Fibroblast of skin of right quadriceps (primary cell): ENCODE measurements at places on chromosomes 7 and 10.
A peak's percentile ranks its signal among the peaks of the same experiment; 100 is the strongest.

DNA sequence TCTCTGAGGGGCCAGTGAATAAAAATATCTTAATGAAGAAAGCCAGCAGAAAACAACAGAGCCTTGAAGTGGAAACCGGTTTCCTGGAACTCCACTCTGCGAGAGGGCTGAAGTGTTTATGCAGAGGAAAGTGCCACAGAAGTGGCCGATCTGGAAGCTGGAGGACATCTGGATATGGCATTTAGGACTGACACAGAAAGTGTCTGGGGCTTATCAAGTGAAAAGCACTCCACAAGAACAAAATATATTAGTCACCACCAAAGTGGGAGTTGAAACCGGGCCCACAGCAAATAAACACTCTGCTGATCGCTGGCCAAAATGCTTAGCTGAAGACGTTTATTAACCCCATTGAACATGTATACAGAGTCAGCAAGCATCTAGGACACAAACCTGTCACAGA, 7.8 kb downstream of the NOD1 start:
- DNase-seq, result peak; percentile 74

- no peak for DNase-seq
Observed at GRCh38 chr10:1243486-1244234, 187.5 kb downstream of the WDR37 start.

DNA sequence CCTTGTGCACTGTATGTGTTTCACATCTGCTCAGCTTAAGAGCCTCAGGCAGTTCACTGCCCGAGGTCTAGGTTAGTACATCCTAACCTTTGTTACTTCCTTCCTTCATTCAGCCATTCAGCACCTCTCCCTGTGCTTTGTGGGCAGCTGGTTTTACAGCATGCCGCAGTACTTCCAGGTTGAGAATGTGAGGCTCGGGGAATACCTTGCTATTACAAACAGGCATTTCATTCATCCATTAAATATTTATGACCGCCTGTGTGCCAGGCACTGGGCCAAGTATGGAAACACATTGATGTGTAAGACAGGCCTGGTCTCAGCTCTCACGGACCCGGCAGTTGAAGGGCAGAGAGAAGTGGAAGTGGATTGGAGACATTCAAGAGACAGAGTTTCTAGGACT, 82.4 kb downstream of the SHH start:
- peak; percentile 48 for DNase-seq

DNA sequence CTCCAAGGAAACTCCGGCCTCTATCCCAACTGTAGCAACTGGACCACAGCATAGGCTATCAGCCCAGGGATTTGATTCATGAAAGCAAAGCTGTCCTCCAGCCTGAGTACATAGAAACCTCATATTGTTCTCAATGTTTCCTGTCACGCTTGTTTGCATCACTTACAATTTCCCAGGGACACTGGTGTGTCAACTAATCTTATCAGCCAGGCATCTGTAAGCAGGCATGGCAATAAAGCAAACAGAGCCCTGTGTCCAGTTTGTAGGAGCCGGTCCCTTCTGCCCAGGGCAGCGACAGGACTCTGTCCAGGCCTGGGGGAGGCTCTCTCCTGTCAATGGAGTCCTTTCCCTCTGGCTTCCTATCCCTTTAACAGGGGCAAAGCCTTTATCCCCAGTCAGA, 23.0 kb upstream of the CDHR3 start:
- DNase-seq, result no peak

DNA sequence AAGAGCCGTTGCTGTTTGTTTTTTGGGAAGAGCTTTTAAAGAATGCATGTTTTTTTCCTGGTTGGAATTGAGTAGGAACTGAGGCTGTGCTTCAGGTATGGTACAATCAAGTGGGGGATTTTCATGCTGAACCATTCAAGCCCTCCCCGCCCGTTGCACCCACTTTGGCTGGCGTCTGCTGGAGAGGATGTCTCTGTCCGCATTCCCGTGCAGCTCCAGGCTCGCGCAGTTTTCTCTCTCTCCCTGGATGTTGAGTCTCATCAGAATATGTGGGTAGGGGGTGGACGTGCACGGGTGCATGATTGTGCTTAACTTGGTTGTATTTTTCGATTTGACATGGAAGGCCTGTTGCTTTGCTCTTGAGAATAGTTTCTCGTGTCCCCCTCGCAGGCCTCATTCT, 31.6 kb downstream of the PFKFB3 start:
- no peak for DNase-seq

DNA sequence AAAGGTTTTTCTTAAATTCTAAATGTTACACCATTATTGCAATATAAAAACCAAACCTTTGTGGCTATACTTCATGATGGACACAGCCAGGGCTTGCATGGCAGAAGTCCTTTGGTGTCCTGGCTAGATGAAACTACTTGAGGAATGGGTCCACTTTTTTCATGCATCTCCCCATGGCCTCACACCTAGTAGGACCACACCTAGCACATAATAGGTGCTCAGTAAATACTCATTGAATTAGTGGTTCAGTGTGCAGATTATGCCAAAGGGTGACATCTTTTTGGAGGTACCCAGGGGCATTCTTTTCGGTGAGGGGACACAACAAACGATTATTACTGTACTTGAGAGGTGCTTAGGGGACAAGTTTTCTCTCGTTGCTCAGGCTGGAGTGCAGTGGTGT, 20.7 kb upstream of the SRGN start:
- DNase-seq, result no peak

GRCh38 chr7:106062006-106062405, 50.1 kb downstream of the SYPL1 start:
- DNase-seq, result no peak

DNA sequence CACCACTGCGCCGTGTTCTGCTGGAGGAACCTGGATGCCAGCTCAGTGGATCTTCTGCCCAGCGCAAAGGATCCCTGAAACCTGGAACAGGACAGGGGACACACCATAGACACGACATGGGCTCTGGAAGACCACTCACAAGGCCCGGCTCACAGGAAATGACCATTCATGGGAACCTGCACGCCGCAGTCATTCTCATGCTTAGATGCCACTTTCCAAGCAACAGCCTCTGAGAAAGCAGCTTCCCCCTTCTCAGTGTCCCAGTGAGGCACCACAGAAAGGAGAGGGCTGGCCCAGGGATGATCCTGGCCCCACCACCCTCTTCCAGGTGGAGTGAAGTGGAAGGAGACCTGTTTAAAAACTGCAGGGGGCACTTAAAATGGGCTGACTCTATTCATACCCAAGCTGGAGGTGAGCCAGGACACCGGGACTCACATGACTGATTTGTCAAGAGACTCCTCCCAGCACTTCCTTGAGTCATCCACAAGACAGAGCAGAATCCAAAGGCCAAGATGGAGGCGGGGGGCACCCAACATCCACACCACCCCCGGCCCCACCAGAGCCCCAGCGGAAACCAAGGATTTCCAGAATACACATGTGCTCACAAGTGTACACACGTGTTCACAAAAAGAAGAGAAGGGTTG, 11.2 kb downstream of the CTBP2 start:
- peak; percentile 73 for DNase-seq

DNA sequence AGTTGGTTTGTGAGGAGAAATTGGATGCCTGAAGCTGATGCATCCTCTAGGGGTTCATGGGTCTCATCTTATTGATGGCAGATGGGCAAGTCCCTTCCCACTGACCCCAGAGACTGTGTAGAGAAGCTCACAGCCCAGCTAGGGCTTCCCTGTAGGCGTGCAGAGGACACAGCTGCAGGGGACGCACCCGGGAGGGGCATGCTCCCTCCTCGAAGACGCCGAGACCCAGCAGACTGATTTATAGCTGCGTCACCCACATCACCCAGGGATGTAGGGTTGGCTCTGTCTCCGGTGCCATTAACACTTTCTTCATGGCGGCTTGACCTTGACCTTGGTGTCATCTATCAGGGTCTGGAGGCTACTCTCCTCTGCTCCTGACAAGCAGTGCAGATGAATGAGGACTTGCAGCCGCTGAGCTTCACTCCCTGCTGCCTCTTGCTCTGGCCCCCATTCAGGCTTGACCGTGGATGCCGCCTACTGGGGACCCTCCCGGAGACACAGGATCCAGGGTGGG, 549.7 kb downstream of the TCERG1L start:
- DNase-seq, result no peak

DNA sequence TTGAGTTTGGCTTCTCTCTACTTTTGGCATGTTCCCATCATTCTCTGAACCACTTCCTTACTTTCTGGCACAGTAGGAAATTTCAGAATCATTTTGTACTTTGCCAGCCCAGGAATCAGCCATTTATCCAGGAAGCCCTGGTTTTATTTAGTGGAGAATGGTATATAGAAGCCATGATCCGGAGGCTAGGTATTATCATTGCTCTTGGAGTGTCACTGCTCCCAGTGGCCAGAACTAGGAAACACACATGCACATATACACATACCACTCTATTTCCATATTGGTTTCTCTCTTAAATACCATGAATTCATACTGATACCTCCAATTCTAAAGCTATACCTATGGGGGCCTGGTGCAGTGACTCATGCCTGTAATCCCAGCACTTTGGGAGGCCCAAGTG, 36.3 kb downstream of the SUFU start:
- no peak for DNase-seq

DNA sequence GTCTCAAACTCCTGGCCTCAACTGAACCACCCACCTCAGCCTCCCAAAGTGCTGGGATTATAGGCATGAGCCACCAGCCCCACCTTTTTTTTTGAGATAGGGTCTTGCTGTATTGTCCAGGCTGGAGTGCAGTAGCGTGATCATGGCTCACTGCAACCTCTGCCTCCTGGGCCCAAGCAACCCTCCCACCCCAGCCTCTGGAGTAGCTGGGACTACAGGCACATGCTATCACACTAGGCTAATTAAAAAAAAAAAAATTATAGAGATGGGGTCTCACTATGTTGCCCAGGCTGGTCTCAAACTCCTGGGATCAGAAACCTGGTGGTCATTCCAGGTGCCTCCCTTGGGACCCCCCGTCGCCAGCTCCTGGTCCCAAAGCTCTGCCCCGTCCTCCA, 25.0 kb downstream of the GTF2IRD1 start:
- no peak for DNase-seq

GRCh38 chr7:134605978-134606923, 40.4 kb upstream of the BPGM start:
- DNase-seq, result peak; percentile 49

DNA sequence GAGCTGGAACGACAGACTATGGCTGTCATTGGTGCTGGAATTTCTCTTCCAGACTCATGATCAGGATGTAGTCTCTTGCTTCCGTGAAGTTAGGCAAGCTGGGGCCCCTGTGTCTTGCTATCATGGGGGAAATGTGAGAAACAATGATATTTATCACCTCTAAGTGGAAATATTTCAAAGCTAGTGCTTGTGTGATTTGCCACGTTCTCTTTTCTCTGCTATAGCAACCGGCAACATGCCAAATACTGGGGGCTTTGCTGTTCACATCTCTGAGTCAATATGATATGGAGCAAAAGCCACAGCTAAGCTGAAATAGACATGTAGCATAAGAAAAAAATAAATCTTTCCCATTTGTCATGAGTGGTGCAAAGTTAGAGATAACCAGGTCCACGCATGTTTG, 668.2 kb upstream of the IGFBP3 start:
- peak; percentile 48 for DNase-seq

DNA sequence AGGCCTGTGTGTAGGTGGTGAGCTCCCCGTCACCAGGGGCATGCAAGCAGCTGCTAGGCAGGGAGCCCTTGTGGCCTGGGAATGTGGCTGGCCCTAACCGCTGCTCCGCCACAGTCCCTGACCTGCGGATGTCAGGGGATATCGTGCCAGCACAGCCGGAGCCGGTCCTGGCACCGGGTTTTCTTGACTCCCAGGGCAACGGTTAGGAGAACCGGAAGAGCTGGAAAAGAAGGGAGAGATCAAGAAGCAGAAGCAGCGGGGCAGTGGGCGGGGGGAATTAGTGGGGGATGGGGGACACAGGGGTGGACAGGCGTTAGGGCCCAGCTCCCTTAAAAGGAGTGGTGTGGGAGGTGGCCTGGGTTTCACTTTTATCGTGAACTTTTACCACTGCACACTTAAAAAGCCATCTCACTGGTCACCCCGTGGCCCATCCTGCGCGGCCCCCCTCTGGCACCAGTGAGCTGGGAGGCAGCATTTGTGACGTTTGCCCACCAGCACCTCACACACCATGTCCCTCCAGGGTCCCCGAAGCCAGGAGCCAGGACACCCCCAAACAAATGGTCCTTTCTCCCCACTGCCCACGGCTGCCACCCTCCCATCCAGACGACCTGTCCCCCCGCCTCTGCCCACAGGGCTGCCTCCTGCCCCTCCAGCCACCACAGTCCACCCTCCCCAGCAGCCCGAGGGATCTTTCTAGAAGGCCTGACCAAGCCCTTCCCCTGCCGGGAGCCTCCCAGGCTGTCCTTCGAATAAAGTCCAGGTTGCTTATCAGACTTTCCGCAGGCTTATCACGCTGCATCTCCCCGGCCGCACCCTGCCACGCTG, 1.8 kb upstream of the MICALL2 start:
- peak; percentile 29 for DNase-seq

DNA sequence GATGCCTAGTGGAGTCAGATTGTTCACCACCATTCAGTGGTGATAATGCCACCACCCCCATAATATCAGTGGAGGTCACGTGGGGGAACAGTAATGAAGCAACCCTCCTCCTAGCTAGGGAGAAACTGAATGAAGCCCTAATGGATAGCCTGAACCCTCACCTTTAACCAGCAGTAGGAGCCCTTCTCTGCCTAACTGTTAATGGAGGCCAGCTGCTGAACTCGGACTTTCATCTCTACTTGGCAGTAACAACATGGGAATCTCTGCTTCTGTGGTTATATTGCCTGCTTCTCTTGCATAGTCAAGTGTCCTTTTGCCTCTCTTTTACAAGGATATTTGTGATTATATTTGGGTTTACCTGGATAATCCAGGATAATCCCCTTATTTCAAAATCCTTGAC, 1097.9 kb downstream of the REEP3 start:
- DNase-seq, result no peak

DNA sequence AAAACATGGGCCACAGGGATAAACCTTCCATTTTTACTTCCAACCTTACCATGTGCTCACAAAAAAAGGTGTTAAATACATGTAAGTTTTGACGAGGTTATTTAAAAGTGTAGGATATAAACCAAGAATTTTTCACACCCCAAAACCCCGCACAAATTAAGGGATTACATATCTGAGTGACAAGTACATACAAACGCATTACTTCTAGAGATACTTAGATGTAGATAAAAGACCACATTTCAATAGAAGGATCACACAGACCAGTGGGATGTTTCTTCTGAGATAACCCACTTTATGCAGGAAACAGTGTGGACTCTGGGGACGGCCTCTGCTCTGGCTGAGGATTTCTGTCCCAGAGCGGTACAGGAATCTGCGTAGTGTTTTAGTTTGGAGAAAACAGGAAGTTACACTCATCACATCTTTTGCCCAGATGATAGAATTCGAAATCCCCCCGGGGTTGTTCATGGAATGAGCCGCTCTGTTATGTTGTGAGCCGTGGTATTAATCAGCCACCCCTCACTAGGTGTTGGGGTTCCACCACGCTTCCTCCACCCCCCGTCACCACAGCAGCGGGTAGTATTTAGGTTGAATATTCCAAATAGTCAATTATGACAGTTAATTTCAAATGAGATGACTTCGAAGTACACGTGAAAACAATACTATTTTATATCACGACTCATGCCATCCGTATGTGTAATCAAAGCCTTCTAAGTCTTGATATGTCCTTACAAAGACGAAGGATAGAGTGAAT, 1.3 kb upstream of the CUL1 start:
- peak; percentile 73 for DNase-seq
